ENCODE measurements at places on chromosomes 2 and 18.

GRCh38 chr2:8277921-8278571 lies 403.8 kb upstream of the ID2 start:
- no peak for DNase-seq

GRCh38 chr2:65802298-65802942 lies 370.0 kb upstream of the SPRED2 start:
- DNase-seq: no peak

- no peak for DNase-seq
Measured at GRCh38 chr2:43075054-43075593, 151.3 kb downstream of the ZFP36L2 start.

- DNase-seq: no peak
Measured at GRCh38 chr18:49114556-49114955, 163.8 kb upstream of the SMAD7 start.

- DNase-seq: no peak
Measured at GRCh38 chr2:237727363-237727762, 71.2 kb upstream of the RBM44 start.

DNA sequence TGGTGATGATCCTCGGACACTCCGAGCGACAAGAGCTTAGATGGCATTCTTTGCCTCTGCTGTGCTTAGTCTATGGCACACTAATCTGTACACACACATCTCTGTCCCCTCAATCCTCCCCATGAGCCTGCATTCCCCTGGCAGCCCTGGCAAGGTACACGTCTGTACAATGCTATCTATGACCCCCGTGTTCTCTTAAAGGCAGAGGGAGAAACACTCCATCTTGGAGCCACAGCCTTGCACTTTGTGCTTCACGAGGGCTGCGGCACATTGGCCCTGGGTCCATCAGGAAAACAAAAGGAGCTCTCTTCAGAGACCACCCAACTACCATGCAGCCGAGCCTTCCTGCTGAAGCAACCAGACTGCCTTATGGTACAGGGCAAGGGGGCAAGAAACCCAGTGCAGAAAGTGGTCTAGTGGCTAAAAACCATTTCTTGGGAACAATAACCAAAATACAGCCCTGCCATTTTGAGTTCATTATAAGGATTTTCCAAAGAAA lies 42.5 kb downstream of the STEAP3 start:
- DNase-seq: no peak

DNA sequence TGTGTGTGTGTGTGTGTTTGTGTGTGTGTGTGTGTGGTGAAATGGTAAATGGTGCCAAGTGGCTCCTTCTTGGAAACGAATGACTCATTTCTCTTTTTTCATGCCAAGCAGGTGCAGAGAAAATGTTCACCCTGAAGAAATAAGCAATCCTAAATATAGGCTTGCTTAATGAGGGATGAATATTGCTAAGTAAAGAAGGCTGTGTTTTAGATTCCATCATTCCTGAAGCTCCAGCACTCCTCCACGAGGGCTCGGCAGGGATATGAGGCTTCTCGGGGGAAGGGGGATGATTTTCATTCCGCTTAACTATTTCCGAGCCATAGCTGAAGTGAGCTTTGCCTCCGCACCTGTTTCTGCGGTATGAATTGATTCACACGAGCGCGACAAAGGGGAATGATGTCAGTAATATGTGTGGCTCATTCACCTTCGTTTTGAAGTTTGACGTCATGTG lies 72.9 kb downstream of the TSN start:
- DNase-seq: no peak

- no peak for DNase-seq
Measured at GRCh38 chr2:241547781-241548450, 10.6 kb upstream of the BOK start.

All from iPS-NIHi11 (cell line).